Effector memory CD8-positive, alpha-beta T cell (primary cell): ENCODE measurements at places on chromosomes 16 and 17.
A peak's percentile ranks its signal among the peaks of the same experiment; 100 is the strongest.

GRCh38 chr17:61467416-61468262, 15.4 kb downstream of the TBX4 start:
- no peak overlapping the region for H3K27ac ChIP-seq
- no peak for DNase-seq
- H3K27me3 ChIP-seq, result peaks cover 66% of the 10 kb centered on the region
- H3K4me3 ChIP-seq, result no peak overlapping the region
- H3K4me1 ChIP-seq, result peaks cover 5% of the 10 kb centered on the region

DNA sequence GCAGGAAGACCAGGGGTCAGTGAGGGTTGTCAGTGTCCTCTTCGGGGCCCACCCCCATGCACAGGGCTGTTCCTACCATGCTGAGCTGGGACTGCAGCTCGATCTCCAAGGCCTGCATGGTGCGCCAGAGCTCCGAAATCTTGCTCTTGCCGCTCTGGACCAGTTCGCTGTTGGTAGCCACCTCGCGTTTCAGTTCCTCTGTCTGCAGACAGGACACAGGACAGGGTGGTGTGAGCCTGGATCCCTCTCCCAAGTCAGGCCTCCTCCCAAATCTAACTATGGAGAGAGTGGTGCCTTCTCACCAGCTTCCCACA, 90.9 kb downstream of the GOSR1 start:
- no peaks in the 10 kb centered on the region for H3K4me1 ChIP-seq
- no peak overlapping the region for H3K27ac ChIP-seq
- H3K27me3 ChIP-seq, result peaks cover 23% of the 10 kb centered on the region

DNA sequence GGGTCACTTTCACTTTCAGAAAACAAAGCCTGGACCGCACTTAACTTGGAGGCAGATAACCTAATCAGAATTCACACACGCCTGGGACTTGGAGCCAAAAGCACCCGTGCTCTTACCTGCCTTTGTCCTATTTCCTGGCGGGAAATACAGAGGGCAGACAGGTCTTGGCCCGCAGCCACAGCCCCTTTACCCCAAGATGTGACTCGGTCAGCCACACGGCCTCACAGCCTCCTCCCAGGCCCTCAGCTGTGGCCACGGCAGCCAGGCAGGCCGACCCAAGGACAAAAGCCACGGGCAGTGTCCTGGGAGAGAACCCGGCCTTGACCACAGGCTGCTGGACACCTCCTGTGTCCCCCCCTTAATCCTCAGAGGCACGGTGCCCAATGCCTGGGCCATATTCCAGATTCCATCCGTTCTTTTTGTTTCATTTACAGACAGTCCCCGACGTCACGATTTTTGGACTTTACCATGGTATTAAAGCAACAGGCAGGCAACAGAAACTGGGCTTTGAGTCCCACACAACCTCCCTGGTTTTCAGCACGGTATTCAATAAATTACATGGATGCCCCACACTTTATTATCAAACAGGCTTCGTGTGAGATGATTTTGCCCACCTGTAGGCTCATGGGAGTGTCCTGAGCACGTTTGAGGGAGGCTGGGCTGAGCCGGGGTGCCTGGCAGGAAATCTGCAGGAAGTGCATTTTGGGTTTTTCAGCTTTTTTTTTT, 30.1 kb upstream of the GAA start:
- no peak overlapping the region for H3K4me3 ChIP-seq
- no peak for DNase-seq
- peaks cover 23% of the 10 kb centered on the region for H3K27me3 ChIP-seq
- H3K36me3 ChIP-seq, result peaks cover 2% of the 10 kb centered on the region
- H3K27ac ChIP-seq, result no peak overlapping the region

GRCh38 chr17:81387100-81388090, 7.9 kb upstream of the BAHCC1 start:
- H3K4me3 ChIP-seq, result peak overlapping the region; percentile 66
- H3K27me3 ChIP-seq, result peaks cover 79% of the 10 kb centered on the region
- no peaks in the 10 kb centered on the region for H3K4me1 ChIP-seq
- peaks cover 9% of the 10 kb centered on the region for H3K36me3 ChIP-seq

GRCh38 chr17:79707931-79708891, 22.5 kb upstream of the ENPP7 start:
- no peaks in the 10 kb centered on the region for H3K36me3 ChIP-seq
- peak overlapping the region; percentile 50 for H3K4me3 ChIP-seq
- no peaks in the 10 kb centered on the region for H3K4me1 ChIP-seq
- no peak overlapping the region for H3K27ac ChIP-seq
- H3K27me3 ChIP-seq, result peaks cover 38% of the 10 kb centered on the region
- peak; percentile 48 for DNase-seq

GRCh38 chr17:61135782-61136181, 263.9 kb upstream of the TBX2 start:
- H3K27me3 ChIP-seq, result no peaks in the 10 kb centered on the region
- H3K36me3 ChIP-seq, result no peaks in the 10 kb centered on the region
- no peak overlapping the region for H3K4me3 ChIP-seq
- no peak overlapping the region for H3K27ac ChIP-seq

DNA sequence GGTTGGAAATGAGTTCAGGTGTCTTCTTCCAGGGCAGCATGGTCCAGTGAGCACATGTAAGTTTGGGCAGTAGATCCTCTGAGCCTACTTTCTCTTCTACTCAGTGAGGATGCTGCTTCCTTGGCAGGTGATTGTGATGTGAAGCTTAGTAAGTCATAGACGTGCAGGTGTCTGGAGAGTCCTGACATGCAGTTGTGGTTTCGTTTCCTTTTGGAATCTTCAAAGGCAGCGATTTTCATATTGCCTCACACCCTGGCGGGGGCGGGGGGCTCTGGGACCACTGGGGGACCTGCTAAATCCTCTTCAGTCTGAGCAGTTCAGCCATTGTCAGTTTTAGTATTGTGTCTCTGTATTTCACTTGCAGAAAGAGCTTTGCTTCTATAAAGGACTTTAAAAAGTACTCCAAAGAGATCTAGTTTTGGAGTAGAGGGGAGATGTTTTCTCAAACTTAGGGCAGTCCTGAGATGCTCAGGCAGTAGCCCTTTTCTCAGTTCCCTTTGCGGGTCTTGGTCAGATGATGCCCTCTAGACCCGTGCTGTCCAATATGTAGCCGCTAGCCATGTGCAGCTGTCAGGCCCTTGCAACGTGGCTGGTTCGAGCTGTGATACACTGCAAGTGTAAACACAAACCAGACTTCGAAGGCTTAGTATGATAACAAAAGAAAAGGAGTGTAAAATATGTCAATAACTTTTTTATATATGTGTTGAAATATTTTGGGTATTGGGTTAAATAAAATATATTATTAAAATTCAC, 4.0 kb upstream of the CDK5R1 start:
- peak overlapping the region; percentile 86 for H3K27ac ChIP-seq
- no peaks in the 10 kb centered on the region for H3K27me3 ChIP-seq
- peaks cover 5% of the 10 kb centered on the region for H3K4me1 ChIP-seq
- peaks cover 57% of the 10 kb centered on the region for H3K36me3 ChIP-seq
- H3K4me3 ChIP-seq, result no peak overlapping the region
- no peak for DNase-seq

- no peaks in the 10 kb centered on the region for H3K4me1 ChIP-seq
- no peak overlapping the region for H3K4me3 ChIP-seq
- peaks cover 57% of the 10 kb centered on the region for H3K27me3 ChIP-seq
- H3K36me3 ChIP-seq, result no peaks in the 10 kb centered on the region
- H3K27ac ChIP-seq, result no peak overlapping the region
- no peak for DNase-seq
Observed at GRCh38 chr17:9868552-9868951, 36.5 kb downstream of the RCVRN start.
